ENCODE measurements at places on chromosomes 3 and 15. TPM values are rescaled to one million over a fixed set of nuclear protein-coding genes. Genes with fewer than 3 reads are reported as not detected.
A peak's percentile ranks its signal among the peaks of the same experiment; 100 is the strongest.

Gene GOLGA6D
- total RNA-seq, result not detected

Gene ZNF620
- total RNA-seq, result 3.6 TPM

Gene KIF9
- 4.7 TPM for total RNA-seq

Gene LRRC15
- total RNA-seq, result 3.0 TPM

Gene ZNF197
- total RNA-seq, result 14.0 TPM

Gene ERC2
- 0.14 TPM for total RNA-seq

Gene FILIP1L
- total RNA-seq, result 370 TPM

Gene ARHGAP31
- total RNA-seq, result 26.9 TPM

Gene DLL4
- total RNA-seq, result 9.8 TPM

Gene ATP2B2
- 0.29 TPM for total RNA-seq

Gene TNFSF10
- 18.7 TPM for total RNA-seq

Gene BTD
- 13.3 TPM for total RNA-seq

Gene FAM43A
- 11.4 TPM for total RNA-seq

Gene A4GNT
- not detected for total RNA-seq

Gene CCDC51
- total RNA-seq, result 13.0 TPM

- no peak for DNase-seq
Observed at GRCh38 chr15:62957130-62957529, 85.4 kb upstream of the TPM1 start.

DNA sequence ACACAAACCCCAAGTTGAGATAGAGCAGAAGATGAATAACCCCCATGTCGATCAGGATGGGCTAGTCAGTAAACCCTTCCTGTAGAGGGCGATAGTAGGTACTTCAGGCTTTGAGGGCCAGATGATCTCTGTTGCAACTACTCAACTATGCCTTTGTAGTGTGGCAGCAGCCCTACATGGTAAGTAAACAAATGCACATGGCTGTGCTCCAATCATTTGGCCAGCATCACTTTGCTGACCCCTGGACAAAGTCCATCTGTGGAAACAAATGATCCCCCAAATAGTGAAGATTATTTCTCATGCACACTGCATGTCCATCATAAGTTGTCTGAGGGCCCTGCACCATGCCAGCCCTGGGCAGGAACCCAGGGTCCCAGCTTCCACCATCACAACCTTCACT lies 402.2 kb upstream of the PROK2 start:
- no peak for DNase-seq

GRCh38 chr3:71536376-71536965 lies 47.1 kb downstream of the FOXP1 start:
- no peak for DNase-seq

DNA sequence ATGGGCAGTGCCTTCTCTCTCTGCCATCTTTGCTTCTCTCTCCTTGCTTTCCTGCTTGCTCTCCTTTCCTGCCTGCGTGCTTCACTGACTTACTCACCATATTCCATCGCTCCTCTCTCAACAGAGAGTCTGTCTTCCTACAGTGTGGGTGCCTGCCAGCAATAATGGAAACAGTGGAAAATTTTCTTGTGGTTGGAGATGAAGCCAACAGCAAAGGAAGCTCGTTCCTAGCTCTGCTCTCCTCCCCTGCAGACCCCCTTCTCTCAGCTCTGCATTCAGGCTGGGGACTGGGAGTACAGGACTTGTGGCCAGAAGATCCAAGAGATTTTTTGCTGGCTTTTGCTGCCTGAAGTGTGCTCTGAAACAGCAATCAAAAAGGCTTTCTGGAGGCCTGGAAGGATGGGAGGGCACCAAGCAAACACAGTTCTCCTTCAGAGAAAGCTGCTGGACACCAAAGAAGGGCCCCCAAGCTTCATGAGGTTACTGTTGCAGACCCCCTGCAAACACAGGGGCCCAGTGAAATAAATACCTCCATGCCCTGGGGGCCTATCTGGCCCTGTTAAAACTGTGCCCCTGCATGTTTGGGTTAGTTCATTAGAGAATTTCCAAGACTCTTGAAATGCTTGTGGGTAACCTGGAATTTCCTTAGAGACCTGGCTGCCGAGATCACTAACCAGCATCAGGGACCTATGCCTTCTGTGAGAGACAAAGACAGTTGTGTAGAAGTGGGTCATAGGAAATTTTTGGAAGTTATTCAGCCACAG lies 149.9 kb upstream of the RASGRP1 start:
- DNase-seq, result no peak

- no peak for DNase-seq
Observed at GRCh38 chr3:52453496-52454249, at the start of gene TNNC1. Gene TNNC1, minus strand, starts transcription at chr3:52454041. Its CDS starts 26 bp downstream, at chr3:52454015.

GRCh38 chr15:78016860-78017259 lies 60.7 kb downstream of the TBC1D2B start:
- DNase-seq, result peak; percentile 63

DNA sequence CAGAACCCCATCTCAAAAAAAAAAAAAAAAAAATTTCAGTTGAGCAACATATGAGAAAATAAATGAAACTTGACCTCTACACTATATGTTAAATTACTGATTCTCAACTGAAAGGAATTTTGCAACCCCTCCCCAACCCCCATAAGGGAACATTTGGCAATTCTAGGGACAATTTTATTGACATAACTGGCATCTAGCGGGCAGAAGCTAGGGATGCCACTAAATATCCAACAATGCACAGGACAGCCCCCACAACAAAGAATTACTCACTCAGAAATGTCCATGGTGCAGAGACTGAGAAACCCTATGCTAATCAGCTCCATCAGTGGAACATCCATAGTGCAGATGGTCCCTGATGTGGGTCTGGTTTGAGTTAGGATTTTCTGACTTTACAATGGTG lies 58.2 kb upstream of the OXTR start:
- no peak for DNase-seq

- no peak for DNase-seq
Observed at GRCh38 chr15:41961595-41962202, 10.7 kb downstream of the EHD4 start.

- DNase-seq, result peak; percentile 15
Observed at GRCh38 chr3:162670181-162670580, 1173.6 kb downstream of the OTOL1 start.

- no peak for DNase-seq
Observed at GRCh38 chr3:119255214-119255613, 14.5 kb upstream of the B4GALT4 start.

DNA sequence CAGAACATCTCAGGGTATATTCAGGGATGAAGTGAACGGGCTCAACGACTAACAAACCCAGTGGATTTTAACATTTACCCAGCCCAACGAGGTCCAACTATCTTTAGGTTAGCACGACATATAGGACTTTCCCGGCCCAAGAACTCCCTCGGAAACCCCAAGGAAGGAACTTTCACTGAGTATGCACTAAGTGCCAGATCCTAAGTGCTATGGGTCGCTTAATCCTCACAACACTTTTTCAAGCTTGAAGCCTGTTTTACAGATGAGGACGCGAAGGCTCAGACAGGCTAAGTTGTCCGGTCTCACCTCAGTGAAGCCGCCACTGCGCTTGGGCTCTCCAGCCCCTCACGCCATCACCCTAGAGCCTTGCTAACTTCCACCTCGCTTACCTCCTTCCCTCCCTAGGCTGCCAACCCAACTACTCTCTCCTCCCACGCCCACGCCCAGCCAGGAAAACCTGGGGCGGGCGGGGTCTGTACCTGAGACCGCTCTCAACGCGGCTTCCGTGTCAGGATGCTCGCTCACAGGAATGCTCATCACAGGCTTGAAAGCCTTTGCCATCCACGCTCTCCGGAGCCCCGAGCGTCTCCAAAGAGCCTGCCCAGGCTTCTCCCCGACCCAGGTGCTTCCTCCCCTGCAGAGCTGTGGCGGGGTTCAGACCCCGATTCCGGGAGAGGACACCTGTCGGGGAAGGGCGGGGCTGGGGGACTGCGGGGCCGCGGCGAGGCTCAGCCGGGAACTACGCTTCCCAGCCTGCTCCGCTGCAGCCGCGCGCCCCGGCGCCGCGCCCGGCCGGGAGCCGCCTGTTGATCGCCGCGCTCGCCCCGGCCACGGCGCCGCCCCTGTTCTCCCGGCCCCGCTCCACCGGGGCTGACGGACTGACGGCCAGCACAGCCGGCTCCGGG lies at the start of gene TMOD2:
Gene TMOD2, plus strand, starts transcription at position 806 of the 905 bp plus-strand sequence. CDS start 14,845 bp downstream, outside the sequence.
- no peak for DNase-seq

DNA sequence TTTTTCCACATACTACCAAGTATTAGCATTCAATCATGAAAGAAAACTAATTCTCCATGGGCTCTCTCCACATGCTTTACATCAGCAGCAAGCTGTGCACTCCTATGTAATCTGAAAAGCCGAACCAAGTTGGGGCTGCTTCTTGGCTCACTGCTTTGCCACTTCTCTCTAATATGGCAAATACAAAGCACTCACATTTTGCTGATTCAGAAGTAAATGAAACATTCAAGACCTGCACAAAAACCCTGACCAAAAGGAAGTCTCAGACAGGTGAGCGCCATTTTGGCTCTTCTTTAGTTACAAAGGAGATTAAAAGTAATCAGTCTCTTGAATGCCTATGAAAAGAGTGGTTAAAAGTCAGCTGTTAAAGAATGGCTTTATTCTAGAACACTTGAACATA lies 915.2 kb downstream of the FHIT start:
- DNase-seq, result no peak

GRCh38 chr3:167777356-167777755 lies 41.8 kb downstream of the SERPINI1 start:
- no peak for DNase-seq

DNA sequence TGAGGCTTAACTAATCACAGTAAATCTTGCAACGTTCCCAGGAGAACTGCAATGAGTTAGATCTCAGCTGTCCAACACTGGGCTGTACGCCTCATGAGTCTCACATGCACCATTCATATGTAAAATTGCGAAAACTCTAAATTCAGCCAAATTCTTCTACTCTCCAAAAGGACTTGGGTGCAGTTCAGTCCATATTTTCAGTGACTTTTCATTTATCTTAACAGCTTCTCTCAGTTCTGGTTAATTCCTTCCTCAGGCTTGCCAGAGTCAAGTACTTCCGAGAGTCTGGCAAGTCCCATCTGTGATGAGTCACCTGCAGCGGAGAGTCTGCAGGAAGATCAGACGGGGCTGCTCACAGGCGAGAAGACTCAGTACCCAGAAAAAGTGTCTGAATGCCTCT lies 11.5 kb downstream of the CCDC80 start:
- peak; percentile 88 for DNase-seq

Data from posterior vena cava (tissue), 2 donors.